ENCODE measurements at places on chromosomes 2 and 18.

GRCh38 chr2:105795575-105795934 lies 50.8 kb downstream of the NCK2 start:
- no peak for DNase-seq

GRCh38 chr18:49100226-49100968 lies 149.6 kb upstream of the SMAD7 start:
- no peak for DNase-seq

GRCh38 chr2:102442967-102443828 lies 20.2 kb downstream of the IL18RAP start:
- DNase-seq, result peak; percentile 69

DNA sequence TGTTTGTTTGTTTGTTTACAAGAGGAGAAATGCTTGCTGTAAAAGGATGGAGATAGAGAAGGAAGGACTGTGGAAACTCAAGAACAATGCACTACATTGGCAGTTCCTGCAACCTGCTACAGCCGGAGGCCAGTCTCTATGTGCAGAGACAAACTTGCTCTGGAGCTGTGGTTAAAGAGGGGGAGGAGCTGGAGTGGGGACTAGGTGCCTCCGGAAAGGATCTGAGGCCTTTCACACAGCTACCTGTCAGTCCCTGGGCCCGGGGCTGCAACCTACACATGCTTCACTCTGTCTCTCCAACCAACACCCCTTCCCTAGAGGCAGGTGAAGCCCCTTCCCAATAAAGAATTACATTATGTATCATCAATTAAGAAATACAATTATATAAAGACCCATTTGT lies 1234.0 kb upstream of the ZEB2 start:
- DNase-seq, result no peak

DNA sequence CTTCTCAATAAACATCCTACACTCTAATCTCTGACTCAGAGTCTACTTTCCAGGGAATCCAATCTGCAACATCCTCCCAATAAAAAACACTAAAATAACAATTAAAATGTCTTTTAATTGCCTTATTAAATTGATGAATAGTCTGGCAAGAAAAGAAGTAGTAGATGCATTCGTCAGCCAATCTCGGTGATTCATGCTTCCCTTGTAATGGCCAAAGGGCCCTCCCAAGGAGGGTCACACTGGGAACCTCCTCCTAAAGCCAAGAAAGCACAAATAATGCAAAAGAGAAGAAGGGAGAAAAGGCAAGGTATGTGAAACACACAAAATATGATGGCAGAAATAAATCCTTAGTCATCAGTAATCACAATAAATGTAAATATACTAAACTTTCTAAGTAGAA lies 16.8 kb downstream of the ST8SIA5 start:
- DNase-seq, result no peak

DNA sequence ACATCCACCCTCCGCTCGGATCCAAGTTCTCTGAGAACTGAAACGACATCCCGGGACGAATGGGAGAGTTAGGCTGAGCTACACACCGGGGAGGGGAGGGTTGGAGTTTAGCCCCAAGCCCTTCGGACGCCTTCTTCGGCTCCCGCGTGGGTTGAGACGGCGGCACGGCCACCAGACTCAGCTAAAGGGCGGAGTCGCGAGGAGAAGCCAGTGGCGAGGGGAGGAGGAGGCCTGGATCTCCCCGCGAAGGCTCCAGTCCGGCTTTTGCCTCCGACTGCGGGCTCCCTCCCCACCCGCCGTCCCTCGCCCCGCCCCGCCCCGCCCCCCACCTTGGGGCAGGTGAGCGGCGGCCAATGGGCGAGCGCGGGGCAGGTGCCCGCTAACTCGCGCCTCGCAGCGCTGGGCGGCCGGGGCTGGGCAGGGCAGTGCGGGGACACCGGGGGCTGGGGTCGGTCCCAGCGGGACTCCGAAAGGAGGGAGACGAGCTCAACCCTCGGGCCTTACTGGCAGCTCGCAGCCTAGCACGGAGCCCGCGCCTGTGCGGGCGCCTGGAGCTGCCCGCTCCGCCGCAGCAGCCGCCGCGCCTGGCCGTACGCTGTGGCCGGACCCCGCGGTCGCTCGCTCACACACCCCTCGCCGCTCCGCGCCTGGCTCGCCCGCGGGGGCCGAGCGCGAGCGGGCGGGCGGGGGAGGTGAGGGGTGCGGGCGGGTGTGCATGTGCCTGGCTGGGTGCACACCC lies at the start of gene EMX1:
TSS of gene EMX1 (plus strand) at position 382 of the 739 bp plus-strand sequence. CDS start at position 716, 334 bp downstream.
- DNase-seq, result peak; percentile 40

GRCh38 chr2:43838560-43839267 lies at the start of the genes ABCG5 and ABCG8:
TSS of gene ABCG5 (minus strand) at chr2:43838839. CDS start at chr2:43838679, 160 bp downstream.
TSS of gene ABCG8 (plus strand) at chr2:43838971. CDS start at chr2:43839054, 83 bp downstream.
- no peak for DNase-seq

DNA sequence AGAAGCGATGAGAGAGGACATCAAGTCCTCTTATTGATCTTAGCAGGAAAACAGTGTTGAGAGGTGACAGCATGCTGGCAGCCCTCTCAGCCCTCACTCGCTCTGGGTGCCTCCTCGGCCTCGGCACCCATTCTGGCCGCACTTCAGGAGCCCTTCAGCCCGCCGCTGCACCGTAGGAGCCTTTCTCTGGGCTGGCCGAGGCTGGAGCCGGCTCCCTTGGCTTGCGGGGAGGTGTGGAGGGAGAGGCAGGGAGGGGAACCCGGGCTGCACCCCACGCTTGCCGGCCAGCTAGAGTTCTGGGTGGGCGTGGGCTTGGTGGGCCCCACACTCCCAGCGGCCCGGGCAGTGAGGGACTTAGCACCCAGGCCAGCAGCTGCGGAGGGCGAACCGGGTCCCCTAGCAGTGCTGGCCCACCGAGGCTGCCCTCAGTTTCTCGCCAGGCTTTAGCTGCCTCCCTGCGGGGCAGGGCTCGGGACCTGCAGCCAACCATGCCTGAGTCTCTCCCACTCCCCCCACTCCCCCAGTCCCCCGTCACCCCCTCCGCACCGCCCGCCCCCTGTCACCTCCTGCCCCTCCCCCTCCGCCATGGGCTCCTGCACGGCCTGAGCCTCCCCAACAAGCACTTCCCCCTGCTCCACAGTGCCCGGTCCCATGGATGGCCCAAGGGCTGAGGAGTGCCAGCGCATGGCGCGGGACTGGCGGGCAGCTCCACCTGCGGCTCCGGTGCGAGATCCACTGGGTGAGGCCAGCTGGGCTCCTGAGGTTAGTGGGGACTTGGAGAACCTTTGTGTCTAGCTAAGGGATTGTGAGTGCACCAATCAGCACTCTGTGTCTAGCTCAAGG lies 8.4 kb downstream of the FAP start:
- no peak for DNase-seq

DNA sequence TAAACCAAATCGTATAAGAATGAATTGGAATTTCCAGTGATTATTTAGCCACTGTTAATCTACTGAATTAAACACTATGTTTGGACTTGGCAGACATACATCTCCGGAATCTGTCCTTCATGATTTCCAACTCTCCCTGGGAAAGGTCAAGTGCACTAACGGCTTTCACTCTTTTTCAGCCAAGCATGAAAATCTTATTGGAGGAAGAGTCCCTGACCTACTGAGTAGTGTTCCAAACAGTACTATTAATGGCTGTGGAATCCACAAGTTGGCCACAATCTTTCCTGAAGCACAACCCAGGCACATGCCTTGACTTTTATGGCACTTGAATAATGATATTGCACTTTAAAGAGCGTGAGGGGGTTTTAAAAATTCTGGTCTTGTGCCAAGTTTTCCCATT lies 318.9 kb upstream of the RND3 start:
- no peak for DNase-seq

GRCh38 chr2:34371711-34372110 lies 772.6 kb upstream of the FAM98A start:
- DNase-seq, result no peak

DNA sequence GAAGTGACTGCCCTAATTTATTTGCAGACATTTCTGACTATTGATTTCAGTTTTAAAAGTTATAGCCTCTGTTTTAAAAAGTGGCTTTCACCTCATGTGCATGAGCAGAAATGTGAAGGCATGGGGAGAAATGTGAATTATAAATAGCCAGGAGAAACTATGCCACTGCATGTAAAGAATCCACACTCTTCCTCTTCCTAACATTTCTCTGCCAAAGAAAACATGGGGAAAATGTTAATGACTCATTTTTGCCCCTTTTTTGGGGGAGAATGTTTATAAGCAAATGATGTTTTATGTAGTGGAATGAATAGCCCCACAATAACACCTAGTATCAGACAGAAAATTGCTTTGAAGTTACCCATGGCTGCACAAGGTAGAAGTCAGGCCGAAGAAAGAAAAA lies 249.0 kb upstream of the TANK start:
- DNase-seq, result no peak

- no peak for DNase-seq
Observed at GRCh38 chr2:48440103-48440390, 89.9 kb upstream of the STON1 start.

GRCh38 chr2:101722864-101723263 lies 25.4 kb downstream of the MAP4K4 start:
- peak; percentile 47 for DNase-seq

DNA sequence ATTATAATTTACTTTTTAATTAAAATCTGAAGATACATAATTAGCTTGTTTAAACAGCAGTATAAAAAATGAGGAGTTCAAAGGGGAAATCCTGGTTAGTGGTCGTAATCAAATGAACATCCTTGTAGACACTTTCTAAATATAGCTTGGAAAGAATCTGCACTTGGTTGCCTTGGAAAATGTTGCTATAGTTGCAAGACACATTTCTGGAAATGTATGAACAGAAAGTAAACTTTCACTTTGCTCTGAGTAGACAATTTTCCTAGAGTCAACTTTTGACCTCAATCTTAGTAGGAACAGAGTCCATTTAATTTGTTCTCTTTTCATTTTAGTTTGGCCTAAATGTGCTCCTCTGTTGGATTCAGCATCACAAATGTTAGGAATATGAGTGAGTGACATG lies 38.3 kb downstream of the GCA start:
- no peak for DNase-seq

GRCh38 chr2:142822190-142822589 lies 55.3 kb upstream of the KYNU start:
- DNase-seq, result no peak

DNA sequence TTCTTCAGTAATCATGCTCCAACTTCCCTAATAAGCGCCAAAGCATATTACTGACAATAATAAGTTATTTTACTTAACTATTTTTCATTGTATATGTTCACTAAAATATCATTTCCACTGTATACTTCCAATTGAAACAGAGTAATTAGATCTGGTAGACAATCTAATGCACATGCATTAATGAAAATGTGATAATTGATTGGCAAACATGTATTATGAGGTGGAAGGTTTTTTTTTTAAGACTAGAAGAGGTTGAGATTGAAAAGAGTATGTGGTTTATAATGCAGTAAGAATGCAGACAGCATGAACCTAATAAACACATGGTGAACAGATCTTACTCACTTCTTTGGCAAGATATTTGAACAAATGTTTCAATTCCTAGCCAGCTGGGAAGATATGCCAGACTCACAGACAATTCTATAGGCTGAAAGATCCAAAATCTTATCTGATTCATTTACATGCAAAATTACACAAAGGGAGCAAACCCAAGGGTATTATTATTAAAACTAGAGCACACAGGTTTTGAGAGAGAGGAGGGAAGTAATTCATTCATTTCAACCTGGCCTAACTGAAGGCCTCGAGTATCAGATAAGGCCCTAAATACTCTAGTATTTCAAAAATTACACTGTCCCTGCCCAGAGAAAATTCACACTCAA lies 2.8 kb downstream of the NCKAP1 start:
- no peak for DNase-seq

GRCh38 chr2:52622266-52622665 lies 1145.3 kb upstream of the CHAC2 start:
- no peak for DNase-seq

GRCh38 chr2:200411831-200412230 lies 98.0 kb downstream of the KCTD18 start:
- no peak for DNase-seq

DNA sequence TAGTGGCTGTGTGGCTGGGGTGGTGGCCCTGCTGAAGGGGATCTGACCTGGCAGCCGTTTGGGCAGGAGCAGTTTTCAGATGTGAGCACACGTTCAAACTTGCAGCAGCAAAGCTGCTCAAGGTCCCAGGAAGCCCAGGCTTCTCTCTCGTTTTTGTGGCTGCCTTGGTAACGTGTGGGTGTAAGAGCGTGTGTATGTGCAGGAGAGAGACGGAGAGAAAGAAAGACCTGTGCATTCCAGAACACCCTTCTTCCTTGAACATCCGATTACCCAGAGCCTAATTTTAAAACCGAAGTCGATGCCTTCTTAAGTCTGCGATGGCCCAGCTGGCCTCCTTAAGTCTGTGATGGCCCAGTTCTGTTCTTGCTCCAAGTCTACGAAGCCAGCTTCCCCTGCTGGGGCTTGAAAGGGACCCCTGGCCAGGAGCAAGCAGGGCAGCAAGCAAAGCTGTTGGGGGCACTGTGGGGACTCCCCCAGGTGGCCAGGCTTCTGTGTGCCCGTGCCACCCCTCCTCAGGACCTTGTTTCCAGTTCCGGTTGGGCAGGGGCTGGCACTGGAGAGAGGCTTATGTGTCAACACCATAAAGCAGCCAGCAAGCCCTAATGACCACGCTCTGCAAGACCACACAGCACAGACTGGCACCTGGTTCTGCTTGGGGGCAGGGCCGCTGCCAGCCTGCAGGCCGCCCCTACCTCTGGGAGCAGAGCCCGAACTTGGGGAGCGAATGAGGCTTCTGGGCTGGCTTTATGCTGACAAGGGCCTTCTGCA lies 55.8 kb upstream of the ALPP start:
- DNase-seq, result no peak

- no peak for DNase-seq
Observed at GRCh38 chr18:6961331-6961730, 156.3 kb downstream of the LAMA1 start.

- DNase-seq, result no peak
Observed at GRCh38 chr18:34707670-34708069, 2.4 kb upstream of the DTNA start.

DNA sequence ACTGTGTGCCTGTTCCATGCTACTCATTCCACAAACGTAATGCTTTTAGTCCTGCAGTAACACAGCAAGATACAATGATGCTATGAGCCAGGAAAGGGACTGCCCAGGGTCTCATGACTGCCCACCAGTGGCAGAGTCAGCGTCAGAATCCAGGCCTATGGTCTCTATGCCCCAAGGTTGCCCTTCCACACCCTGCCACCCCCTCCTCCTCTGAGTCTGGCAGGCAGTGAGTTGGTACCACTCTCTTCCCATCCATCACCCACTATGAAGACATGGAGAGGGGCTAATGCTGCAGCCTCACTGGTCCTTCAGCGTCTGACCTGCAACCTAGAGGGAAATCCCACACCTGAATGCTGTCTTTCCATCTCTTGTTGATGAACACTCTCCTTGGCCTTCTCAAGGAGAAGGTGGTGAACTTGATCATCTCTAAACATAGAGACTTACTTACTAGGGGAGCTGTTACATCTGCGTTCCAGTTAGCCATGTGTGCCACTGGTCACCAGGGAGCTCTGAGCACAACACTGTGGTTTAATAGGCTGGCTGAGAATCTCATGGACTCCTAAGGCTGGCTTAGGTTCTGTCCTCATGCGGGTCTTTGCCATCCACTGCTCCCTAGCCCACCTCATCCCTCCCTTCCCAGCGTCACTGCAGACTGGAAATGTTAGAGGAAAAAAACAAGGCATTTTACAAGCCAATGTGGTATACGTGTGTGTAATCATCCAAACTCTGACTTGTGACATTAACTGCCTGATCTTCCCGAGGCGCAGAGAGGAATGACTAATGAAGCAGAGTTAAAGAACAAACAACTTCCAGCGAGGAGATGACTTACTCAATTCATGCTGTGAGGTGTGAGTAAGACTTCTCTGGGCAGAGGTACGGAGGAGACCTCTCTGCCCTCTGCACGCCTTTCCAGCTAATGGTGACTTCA lies 28.8 kb downstream of the STEAP3 start:
- DNase-seq, result no peak

Data from CD4-positive, alpha-beta T cell treated with Interleukin-4 for 1 hour (primary cell).